Vagina (tissue), 2 donors: ENCODE measurements at places on chromosomes 1 and 21.

DNA sequence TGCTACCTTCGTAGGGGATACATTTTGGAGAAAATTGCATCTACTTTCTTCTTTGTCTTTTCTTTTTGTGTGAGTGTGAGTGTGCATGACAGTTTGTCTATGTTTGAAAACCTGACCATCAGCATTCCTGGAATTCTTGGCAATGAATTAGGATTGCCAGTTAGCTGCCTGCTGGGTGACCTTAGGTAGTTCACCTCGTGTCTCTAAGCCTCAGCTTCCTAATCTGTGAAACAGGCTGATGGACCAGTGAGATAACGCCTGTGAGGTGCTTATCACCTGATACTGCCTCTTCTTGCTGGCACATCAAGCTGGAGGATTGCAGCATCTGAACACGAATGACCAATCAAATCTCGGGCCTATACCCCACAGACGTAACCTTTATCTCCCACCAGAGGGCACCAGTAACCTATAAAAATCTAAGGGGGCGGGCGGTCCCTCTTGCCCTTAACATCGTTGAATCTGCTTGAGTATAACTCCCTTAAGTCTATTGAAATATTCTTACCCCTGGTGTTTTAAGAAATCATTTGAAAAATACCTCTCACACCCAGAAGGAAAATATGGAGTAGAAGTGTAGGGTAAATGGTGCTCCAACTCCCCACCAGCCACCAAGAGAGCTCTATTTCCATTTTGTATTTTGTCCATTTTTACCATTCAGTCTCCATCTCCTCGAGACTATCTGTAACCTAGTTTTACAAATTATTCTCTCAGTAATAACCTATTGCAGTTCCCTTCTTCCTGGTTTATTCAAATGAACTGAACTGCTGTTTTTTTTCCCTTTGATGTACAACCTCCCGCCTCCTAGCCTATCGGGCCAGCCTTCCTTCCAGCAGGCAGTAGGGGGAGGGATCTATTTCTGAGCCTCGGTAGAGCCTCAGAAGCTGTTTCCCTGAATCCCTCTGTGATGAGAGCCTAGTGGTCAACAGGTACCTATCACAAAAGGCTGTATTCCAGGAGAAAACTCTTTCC lies 49.7 kb downstream of the MDM4 start:
- no peak for DNase-seq

GRCh38 chr21:27622631-27623030 lies 655.7 kb upstream of the ADAMTS5 start:
- no peak for DNase-seq

- DNase-seq: no peak
These were observed 2.8 kb downstream of the ADGRL2 start for GRCh38 chr1:81803431-81804110.

- DNase-seq: no peak
These were observed 44.5 kb downstream of the SLC2A1 start for GRCh38 chr1:42914092-42914627.

DNA sequence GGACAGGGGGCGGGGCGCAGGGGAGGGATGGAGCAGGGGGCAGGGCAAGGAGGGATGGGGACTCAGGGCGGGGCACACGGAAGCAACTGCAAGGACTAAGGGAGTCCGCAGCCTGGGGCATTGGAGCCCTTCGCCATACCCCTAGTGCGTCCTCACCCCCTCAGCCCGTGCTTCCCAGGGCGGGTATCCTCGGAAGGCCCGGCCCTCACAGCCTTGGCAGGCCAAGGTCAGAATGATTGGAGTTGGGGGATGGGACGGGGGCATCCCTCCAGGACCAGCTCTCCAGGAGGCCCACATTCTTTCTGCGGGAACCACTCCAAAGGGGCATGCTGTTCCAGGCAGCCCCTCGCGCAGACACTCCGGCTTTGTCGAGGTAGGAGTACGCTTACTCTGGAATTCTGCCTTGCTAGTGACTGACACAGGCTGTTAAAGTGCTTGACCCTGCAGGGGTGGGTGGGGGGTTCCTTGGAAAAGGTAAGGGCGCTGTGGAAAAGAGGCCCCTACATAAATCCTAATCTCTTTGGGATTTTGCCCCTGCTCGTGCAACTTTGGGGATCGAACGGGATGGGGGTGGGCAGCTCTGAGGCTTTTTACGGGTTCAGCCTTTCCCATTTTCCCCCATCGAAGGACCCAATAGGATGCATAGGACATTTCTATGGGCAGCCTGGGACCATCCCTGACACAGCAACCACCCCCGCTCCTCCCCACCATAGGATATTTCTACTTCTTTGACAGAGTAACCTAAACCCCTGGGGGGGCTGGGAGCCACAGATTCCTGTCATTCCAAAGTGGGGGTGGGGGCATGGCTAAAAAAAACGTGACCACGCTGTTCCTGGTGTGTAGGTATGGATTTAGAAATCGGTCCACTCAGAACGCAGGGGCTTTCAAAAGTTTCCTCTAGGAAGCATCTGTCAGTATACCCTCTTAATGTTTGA lies 738 bp upstream of the TRIM11 start:
- DNase-seq: no peak

GRCh38 chr1:1876335-1876930 lies 14.5 kb downstream of the GNB1 start:
- DNase-seq: no peak

- DNase-seq: no peak
These were observed 40.6 kb upstream of the LBR start for GRCh38 chr1:225468270-225469020.

DNA sequence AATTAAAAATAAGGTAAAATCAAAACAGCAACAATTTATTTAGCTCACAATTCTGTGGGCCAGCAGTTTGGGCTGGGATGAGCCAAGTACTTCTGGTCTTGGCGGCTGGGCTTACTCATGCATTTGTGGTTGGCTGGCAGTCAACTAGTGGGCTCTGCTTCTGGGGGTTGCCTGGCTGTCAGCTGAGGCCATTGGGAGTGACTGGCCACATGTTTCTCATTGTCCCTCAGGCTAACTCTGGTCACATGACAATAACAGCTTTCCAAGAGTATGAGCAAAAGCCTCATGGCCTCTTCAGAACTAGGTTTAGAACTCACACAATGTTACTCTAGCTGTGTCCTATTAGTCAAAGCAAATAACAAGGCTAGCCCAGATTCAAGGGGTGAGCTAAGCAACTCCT lies 15.6 kb upstream of the CHIA start:
- no peak for DNase-seq

DNA sequence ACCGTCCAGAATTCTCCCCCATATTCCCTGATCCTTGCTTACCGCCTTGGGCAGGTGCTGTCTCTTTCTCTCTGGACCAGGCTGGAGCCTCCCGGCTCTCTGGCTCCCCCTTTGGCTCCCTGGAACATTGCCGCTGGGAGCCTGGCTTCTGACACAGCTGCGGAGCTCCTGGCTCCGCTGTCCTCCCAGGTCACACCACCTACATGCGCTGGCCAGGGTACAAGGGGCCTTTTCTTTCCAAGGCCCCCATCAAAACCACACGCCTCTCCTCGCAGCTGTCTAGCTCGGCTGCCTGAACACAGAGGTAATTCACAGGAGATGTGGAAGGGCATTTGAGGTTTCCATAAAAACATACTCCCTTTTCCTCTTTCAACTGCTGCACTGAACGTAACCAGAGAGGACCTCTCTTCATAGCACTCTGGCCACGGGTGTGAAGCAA lies 7.5 kb upstream of the ZNF648 start:
- DNase-seq: no peak

GRCh38 chr1:16367968-16368890 lies 1.2 kb downstream of the SZRD1 start:
- DNase-seq: no peak
